HCEC 1CT (cell line): ENCODE measurements at places on chromosomes 13 and 19.

GRCh38 chr13:51417716-51418115 lies 35.1 kb downstream of the INTS6 start:
- no peak for DNase-seq

- DNase-seq: peak; percentile 8
Observed at GRCh38 chr13:31242916-31243315, 43.1 kb downstream of the B3GLCT start.

- DNase-seq: no peak
Observed at GRCh38 chr13:77545626-77546412, 10.3 kb downstream of the SCEL start.

DNA sequence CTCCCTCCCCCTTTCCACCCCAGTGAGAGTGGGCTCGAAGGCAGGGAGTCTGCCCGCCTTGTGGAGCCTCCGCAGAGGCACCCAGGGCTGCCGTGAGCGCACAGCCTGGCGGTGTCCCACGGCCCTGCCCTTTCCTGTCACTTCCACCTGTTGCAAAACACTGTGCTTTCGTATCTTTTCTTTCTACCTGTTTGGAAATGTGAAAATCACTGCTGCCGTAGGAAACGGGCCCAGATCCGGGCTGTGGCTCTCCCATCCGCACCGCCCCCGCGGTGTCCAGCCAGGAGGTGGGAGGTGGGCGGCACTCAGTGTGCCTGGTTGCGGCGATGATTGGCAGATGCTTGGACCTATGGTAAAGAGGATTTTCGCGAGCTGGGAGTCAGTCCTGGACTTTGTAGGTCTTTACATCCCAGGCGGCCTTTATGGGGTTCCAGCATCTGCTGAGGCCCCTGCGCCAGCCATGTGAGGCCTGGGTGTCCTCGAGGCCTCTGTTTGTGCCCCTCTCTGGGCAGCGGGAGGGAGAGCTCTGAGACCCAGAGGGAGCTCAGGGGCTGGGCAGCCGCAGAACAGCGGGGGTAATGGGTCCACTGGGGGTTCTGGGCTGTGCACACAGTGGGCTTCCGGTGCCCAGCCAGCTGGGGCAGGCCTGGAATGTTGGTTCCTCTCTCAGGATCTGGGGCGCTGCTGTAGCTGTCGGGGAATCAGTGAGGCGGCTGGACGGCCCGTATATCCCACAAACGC lies 6.1 kb downstream of the STK11 start:
- DNase-seq: no peak

GRCh38 chr19:14005349-14006084 lies 603 bp downstream of the RFX1 start:
- DNase-seq: peak; percentile 71

GRCh38 chr19:5244351-5244750 lies 96.3 kb downstream of the PTPRS start:
- DNase-seq: no peak

DNA sequence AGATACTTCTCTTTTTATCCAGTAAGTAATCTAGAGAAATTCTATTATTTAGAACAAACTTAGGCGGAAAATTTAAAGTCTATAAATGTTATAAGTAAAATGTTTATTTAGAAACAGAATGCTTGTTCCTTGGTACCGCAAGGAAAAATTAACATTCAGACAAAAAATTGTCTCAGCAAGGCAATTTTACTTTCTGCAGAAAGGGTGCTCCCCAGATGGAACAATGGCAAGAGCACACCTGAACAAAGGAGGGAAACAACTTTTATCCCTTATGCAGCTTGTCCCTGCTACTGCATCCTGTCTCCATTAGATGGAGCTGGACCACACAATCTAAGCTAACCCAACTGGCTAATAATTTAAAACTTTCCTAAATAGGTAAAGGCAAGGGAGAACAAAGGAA lies 6.5 kb upstream of the ZNF708 start:
- DNase-seq: no peak

- DNase-seq: peak; percentile 18
Observed at GRCh38 chr19:15154002-15154612, 46.7 kb downstream of the NOTCH3 start.

GRCh38 chr13:97101912-97102708 lies 107.8 kb upstream of the OXGR1 start:
- DNase-seq: no peak

DNA sequence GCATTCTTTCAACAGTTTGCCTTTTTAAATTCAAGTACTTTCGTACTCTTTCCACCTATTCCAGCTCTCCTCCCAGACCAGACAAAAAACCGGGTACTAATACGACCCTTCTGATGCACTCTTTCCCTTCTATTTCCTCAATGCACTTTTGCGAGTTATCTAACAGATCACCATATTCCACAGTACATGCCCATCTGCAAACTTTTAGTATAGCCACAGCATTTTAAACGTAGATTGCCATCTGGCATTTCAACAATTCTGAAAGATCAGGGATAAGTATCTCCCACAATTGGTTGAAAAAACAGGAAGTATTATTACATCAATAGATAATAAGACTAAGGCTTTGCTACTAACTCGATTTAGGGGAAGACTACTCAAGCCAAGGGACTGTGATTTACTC lies 31.5 kb downstream of the RBM26 start:
- no peak for DNase-seq

DNA sequence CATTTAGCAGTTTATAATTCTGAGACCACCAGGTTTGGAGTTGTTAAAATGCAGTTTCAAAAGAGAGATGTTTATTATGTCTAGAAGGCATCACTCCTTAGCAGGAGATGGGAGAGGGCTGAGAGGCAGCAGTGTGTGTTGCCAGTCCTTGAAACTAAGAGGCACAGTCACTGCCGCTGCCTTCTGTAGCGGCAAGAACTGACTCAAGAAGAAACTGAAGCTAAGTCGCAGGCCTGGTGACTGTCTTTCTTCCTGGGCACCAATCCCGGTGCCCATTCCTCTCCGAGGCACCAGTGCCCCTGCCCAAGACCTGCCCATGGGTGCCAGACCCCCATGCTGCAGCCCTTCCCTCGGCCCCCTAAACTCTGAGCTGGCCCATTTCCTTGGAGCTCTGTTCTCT lies 20.1 kb downstream of the N4BP2L1 start:
- no peak for DNase-seq

DNA sequence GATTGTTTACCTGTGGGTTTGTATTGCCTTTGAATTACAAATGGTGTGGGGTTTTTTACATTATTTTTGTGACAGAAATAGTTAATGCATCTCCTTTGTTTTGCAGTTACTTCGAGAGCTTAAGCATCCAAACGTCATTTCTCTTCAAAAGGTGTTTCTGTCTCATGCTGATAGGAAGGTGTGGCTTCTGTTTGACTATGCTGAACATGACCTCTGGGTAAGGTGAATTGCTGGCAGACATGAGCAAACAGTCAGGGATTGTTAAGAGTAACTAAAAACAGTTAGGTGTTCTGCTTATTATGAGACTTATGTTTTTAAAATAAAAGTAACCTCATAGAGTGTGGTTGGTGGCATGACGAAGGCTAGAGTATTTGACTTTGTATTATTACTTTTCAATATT lies 95.0 kb downstream of the CDK8 start:
- DNase-seq: no peak

DNA sequence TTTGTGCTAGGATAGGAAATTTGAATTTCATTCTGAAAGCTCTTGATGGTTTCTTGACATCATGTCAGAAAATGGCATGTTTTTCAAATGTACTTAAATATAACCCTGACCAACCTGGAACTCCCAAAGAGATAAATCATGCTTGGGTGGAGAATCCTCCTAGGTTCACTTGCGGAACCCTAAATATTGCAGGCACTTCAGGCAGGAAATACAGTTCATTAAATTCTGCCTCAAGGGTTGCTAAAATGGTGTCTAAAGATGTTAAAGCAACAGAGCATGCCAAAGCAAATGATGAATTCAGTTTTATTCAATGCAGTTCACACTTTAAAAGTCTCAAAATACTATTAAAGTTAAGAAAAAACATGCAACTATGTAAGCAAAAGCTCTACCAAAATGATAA lies 415.9 kb downstream of the SLITRK6 start:
- DNase-seq: no peak

- no peak for DNase-seq
Observed at GRCh38 chr13:36294096-36294495, 3.5 kb downstream of the CCDC169 start.

GRCh38 chr19:38711726-38712153 lies 32.5 kb downstream of the CAPN12 start:
- DNase-seq: peak; percentile 90

DNA sequence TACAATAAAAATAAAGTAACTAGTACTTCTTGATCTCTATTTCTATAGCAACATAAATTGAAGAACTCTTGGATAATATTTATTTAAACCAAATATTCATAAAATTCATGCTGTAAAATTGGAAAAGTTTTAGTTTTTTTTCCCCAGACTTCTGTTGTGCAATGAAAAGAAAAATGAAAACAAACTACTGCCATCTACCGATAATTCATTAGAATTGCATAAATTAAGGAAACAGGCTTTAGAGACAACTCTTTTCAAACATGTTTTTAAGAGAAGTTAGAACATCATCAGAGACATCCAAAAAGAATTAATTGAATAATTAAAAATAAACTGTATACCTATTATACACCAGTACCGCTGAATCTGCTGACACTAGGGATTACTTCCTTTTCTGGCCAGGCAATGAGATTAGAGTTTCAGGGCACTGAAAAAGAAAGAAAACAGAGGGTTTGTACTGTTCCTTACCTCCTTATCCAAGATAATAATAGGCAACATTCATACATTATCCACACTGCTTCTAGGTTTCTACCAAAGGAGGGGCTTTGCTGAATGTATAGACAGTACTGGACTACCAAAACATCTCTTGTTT lies 4.9 kb downstream of the CCDC122 start:
- peak; percentile 59 for DNase-seq

DNA sequence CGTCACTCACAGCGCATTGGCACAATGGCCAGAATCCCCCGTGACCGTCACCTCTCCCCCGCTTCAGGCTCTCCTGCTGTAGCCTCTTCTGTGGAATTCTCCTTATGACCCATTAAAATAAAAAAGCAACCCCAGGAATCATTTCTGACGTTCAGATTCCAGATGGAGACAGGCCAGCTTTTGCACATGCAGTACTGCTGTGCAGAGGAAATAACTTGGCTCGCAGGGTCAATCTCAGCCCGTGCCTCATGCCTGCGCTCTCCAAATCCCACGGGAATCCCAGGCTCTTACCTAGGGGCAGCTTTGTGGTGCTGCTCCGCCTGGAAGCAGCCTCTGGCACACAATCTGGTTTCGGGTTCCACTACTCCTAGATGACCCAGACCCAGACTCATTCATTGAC lies 32.7 kb upstream of the SOX1 start:
- DNase-seq: no peak

GRCh38 chr13:67623630-67624029 lies 393.5 kb upstream of the PCDH9 start:
- DNase-seq: no peak

GRCh38 chr13:97979051-97979450 lies 25.6 kb downstream of the IPO5 start:
- DNase-seq: peak; percentile 80

DNA sequence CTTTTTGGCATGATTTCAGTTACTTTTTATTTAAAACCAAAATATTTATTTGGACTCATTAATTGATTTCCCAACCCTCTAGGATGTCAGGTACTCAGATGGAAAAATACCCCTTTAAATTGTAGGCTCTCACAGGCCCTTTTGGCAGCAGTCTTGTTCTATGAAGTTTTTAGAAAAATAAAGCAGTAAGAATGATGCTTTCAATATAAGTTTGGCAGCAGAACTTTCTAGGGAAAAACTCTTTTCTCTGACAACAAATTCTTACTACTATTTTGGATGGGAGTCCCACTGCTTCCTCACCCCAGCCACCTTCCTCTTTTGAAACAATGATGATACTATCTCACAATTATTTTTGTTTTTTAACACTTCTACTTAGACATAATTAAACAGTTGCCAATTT lies 581.6 kb upstream of the SGCG start:
- DNase-seq: no peak

DNA sequence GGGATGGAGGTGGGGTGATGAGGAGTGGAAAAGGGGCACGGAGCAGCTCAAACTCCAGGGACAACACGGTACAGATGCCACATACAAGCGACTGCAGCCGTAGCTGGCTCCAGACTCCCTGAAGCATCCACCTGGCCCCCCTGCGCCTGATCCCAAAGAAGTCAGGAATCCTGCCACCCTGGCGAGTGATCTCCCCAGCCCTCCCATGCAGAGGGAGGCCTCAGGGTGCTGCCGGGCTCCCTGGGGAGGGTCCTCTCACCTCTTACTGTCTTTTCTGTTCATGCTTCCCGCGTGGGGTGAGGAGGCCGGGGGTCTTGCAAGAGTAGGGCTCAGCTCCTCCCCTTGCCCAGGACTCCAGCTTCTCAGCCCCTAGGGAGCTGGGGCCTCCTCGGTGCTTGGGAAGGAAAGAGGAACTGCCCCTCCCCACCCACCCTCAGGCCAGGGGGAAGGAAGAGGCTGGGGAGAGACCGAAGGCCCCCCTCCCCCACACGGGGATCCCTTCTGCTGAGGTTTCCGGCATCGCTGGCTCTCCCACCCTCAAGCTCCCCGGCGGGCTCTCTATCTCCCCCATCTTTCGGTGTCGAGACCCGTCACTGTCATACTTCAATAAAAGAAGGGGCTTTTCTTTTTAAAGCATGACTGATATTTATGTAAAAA lies at the start of gene RASGRP4:
TSS of gene RASGRP4 (minus strand) at position 410 of the 657 bp plus-strand sequence. CDS start at position 282, 128 bp downstream.
- DNase-seq: no peak

GRCh38 chr13:72808917-72809500 lies 27.1 kb downstream of the PIBF1 start:
- DNase-seq: no peak

- DNase-seq: no peak
Observed at GRCh38 chr19:17931532-17932191, 1.2 kb upstream of the CCDC124 start.

DNA sequence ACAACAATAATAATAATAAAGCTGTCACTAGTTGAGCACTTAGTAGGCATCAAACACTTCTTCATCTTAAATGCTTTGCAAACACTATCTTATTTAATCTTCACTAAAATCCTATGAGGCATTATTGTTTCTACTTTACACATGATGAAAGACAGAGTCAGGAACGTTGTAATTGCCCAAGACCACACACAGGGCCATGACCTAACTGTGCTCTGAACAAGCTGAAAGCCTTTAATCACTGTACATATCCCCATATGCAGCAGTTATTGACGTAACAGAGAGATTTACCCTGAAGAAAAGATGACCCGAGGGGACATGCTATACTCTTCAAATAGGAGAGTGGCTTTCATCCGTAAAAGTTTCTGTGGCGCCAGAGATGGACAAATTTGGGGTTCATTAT lies 53.0 kb downstream of the SACS start:
- DNase-seq: peak; percentile 79

DNA sequence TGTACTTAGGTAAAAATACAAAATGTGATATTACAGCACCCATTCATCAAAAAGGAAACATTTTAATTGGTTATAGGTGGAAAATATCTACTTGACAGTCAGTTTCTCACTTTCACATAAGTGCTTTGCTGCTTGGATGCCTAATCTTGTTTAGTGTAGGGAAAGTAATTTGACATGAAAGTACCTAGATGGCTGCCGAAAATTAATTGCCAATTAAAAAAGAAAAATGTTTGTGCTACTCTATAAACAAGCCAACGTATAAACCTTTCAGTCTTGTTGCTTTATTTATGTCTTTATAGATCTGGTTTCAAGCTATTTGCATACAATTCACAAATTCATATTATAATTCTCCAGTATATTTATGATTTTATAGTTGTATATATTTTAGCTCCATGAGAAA lies 729.9 kb downstream of the DACH1 start:
- no peak for DNase-seq

GRCh38 chr13:20270163-20270865 lies 38.2 kb upstream of the GJB6 start:
- DNase-seq: no peak

- peak; percentile 72 for DNase-seq
Observed at GRCh38 chr13:50410921-50411746, 395.9 kb downstream of the KCNRG start.

GRCh38 chr13:71626421-71627117 lies 240.4 kb downstream of the DACH1 start:
- no peak for DNase-seq
